Calu3 (cell line): ENCODE measurements at places on chromosomes 1 and 21. TPM values are rescaled to one million over a fixed set of nuclear protein-coding genes. Genes with fewer than 3 reads are reported as not detected.

LYPD8 gene
- total RNA-seq, result not detected in 2 replicates

VWA1 gene
- total RNA-seq, result 78.7 and 78.9 TPM in 2 replicates

TNFRSF1B gene
- 1.3 and 2.9 TPM in 2 replicates for total RNA-seq

PRDM16 gene
- 0.09 and 0.66 TPM in 2 replicates for total RNA-seq

GOLT1A gene
- 3.5 and 5.6 TPM in 2 replicates for total RNA-seq

OR2T29 gene
- total RNA-seq, result not detected in 2 replicates

GRCh38 chr21:31514598-31514997 lies 144.9 kb upstream of the SOD1 start:
- H3K4me3 ChIP-seq, result no peak overlapping the region
- no peaks in the 10 kb centered on the region for H3K27me3 ChIP-seq
- DNase-seq, result peak; percentile 34
- H3K27ac ChIP-seq, result no peak overlapping the region
- no peaks in the 10 kb centered on the region for H3K36me3 ChIP-seq

DNA sequence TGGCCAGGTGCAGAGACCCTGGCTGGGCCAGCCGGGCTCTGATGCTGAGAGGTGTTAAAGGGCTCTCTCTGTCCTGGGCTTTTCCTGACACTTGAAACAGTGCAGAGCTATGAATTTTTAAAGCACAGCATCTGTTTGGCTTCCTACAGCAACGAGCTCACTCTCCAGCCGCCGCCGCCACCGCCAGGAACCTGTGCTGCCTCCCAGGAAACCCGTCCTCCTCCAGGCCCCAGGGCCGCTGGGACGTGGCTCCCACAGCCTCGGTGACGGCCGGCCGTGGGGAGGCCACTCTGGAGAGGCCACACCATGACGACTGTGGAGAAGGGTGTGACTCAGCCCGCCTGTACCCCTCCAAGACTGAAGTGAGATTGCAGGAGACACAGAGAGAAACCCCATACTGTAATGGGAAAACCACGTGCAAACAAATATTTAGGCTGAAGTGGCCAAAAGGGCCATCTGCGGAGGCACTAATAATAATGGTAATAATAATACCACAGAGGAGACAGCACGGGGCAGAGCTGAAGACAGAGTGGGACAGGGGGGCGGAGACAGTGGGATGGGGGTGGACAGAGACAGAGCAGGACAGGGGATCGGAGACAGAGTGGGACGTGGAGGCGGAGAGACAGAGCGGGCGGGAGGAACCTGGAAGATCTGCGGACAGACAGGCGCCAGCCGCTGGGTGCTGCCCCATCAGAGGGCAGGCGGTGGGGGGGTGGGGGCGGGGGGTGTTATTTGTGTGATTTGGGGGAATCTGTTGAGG lies 139.2 kb downstream of the CASZ1 start:
- DNase-seq, result no peak
- no peaks in the 10 kb centered on the region for H3K36me3 ChIP-seq
- no peak overlapping the region for H3K27ac ChIP-seq
- no peaks in the 10 kb centered on the region for H3K27me3 ChIP-seq
- no peak overlapping the region for H3K4me3 ChIP-seq
- H3K4me1 ChIP-seq, result no peaks in the 10 kb centered on the region

- H3K27me3 ChIP-seq, result no peaks in the 10 kb centered on the region
- peak overlapping the region; percentile 83 for H3K27ac ChIP-seq
- H3K4me1 ChIP-seq, result peaks cover 19% of the 10 kb centered on the region
- no peak for DNase-seq
- peaks cover 6% of the 10 kb centered on the region for H3K36me3 ChIP-seq
Measured at GRCh38 chr1:68144856-68145255, 87.5 kb downstream of the WLS start.

- peaks cover 20% of the 10 kb centered on the region for H3K4me1 ChIP-seq
- H3K27me3 ChIP-seq, result no peaks in the 10 kb centered on the region
- no peaks in the 10 kb centered on the region for H3K36me3 ChIP-seq
- peak; percentile 33 for DNase-seq
- H3K4me3 ChIP-seq, result no peak overlapping the region
Measured at GRCh38 chr1:230501849-230502248, 75.7 kb upstream of the PGBD5 start.

- peaks cover 6% of the 10 kb centered on the region for H3K36me3 ChIP-seq
- DNase-seq, result no peak
- no peak overlapping the region for H3K4me3 ChIP-seq
- H3K4me1 ChIP-seq, result no peaks in the 10 kb centered on the region
- no peaks in the 10 kb centered on the region for H3K27me3 ChIP-seq
- H3K27ac ChIP-seq, result no peak overlapping the region
Measured at GRCh38 chr1:70311369-70311768, 43.2 kb downstream of the ANKRD13C start.

DNA sequence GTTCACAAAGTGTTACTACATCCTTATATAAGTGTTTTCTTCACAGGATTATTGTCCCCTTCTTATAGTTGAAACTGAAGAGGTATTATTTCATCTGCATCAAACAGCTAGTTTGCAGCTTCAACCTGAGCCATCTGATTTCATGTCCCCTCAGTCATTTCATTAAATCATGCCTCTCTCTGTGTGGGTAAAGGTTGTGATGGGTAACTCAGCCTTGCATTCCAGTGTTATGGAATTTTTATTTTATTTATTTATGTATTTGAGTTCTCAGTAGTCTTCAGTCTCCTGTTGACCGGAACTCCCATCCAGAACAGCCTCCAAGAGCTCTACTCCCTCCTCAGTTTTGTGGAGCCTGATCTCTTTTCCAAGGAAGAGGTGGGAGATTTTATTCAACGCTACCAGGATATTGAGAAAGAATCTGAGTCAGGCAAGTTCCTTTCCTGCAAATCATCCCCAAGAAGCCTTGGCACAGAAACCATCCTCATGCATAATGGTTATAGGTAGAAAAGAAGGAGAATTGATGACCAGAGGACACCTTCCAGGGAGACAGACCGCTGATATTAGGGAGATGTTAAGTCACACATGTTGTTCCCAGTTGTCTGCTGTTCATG lies 21.8 kb downstream of the CHD1L start:
- DNase-seq, result no peak
- H3K27ac ChIP-seq, result no peak overlapping the region
- peaks cover 6% of the 10 kb centered on the region for H3K36me3 ChIP-seq

- no peaks in the 10 kb centered on the region for H3K27me3 ChIP-seq
- no peaks in the 10 kb centered on the region for H3K36me3 ChIP-seq
- H3K27ac ChIP-seq, result no peak overlapping the region
Measured at GRCh38 chr1:164765557-164765956, 206.6 kb downstream of the PBX1 start.

DNA sequence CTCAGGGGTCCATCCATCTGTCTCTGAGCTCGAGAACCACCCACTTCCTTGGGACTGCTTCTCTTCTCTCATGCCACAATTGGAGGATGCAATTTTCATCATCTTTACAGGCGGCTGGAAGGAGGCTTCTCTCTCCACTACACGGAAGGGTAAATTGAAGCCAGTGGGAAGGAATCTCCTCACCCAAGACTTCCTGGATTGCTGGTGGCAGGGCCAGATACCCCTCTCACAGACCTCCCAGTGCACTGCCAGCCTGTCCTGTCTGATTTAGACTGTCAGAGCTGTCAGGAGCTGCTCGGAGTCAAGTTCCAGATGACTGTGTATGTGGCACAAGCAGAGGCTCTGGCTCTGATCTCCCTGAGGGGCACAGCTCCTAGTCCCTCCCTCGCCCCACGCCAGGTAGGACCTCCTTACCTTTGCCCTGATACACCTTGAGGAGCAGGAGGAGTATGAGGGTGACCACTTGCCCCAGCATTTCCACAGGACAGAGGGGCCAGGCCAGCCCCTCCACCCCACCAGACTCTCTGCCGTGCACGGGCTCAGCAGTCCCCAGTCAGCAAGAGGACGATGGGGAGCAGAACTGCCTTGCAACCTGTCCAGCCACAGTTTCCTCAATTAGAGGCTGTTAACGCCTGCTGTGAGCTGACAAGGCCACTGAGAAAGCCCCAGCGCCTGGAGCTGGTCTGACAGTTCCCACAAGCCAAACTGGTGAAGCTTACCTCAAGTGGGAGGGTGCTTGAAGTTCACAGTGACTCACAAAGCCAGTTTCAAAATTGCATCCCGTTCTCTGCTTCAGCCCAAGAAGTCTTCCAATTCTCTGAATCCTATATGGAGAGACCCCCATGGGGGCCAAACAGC lies at the start of gene CD244:
CD244 (minus strand) TSS at position 685 of the 858 bp plus-strand sequence; CDS start at position 475, 210 bp downstream.
- no peak for DNase-seq
- H3K36me3 ChIP-seq, result no peaks in the 10 kb centered on the region
- H3K27me3 ChIP-seq, result peaks cover 42% of the 10 kb centered on the region
- H3K4me1 ChIP-seq, result peaks cover 14% of the 10 kb centered on the region

DNA sequence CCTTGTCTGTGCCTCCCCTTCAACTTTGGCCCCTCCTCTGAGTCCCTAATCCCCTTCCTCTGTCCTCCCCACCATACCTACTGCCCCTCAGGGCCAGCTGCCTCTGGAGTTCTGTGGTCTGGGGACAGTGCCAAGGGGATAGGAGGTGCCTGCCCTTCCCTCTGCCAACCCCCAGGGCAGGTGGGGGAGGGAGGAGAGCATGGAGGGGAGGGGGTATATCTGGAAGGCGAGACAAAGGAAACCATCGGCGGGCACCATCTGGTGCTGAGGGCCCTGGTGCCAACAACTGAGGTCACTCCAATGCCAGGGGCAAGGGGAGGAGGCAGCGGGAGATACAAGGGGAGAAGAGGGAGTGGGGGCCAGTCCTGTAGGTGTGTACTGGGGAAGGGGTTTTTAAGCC lies 9.6 kb downstream of the RAB25 start:
- H3K4me3 ChIP-seq, result no peak overlapping the region
- no peak for DNase-seq
- no peak overlapping the region for H3K27ac ChIP-seq
- H3K36me3 ChIP-seq, result peaks cover 45% of the 10 kb centered on the region

DNA sequence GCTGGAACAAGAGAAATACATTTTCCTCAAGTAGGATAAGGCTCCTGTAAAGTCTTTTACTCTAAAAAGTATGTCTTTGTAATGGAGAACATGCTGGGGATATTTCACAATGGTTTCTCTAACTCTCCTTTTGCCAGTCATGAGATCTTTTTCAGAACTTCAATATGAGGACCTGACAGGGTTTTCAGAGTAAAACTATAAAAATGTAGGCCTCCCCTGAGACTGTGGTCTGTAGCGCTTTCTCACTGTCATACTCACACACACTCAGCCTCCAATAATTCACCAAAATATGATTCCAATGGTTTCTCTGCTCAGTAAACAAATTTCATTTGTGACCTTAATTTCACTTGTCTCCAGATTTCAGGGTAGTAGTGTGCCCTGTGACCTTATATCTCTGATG lies 440.1 kb upstream of the PTBP2 start:
- H3K27me3 ChIP-seq, result no peaks in the 10 kb centered on the region
- no peaks in the 10 kb centered on the region for H3K4me1 ChIP-seq
- no peak for DNase-seq
- H3K27ac ChIP-seq, result no peak overlapping the region
- no peaks in the 10 kb centered on the region for H3K36me3 ChIP-seq
- no peak overlapping the region for H3K4me3 ChIP-seq

- peaks cover 17% of the 10 kb centered on the region for H3K27me3 ChIP-seq
- H3K36me3 ChIP-seq, result no peaks in the 10 kb centered on the region
- peaks cover 12% of the 10 kb centered on the region for H3K4me1 ChIP-seq
- DNase-seq, result no peak
- no peak overlapping the region for H3K4me3 ChIP-seq
- no peak overlapping the region for H3K27ac ChIP-seq
Measured at GRCh38 chr21:45817345-45817744, 164.2 kb upstream of the COL6A1 start.

- no peak for DNase-seq
- H3K27ac ChIP-seq, result no peak overlapping the region
- no peak overlapping the region for H3K4me3 ChIP-seq
- peaks cover 15% of the 10 kb centered on the region for H3K4me1 ChIP-seq
Measured at GRCh38 chr1:98387701-98388100, 273.8 kb upstream of the SNX7 start.

DNA sequence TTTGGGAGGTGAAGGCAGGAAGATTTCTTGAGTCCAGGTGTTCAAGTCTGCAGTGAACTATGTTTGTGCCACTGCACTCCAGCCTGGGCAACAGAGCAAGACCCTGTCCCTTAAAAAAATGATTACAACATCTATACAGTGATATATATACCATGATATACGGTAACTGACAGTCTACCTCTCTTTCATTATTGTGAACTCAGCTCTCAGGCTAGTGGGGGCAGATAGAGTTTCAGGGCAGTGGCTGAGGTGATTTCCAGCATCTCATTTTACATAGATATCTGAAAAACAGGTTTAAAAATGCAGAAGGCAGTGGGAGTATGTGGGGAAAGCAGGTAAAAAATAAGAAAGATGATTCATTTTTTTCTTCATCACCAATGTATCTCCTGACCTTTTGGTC lies 8.1 kb upstream of the NTNG1 start:
- no peak for DNase-seq
- H3K27me3 ChIP-seq, result peaks cover 2% of the 10 kb centered on the region

DNA sequence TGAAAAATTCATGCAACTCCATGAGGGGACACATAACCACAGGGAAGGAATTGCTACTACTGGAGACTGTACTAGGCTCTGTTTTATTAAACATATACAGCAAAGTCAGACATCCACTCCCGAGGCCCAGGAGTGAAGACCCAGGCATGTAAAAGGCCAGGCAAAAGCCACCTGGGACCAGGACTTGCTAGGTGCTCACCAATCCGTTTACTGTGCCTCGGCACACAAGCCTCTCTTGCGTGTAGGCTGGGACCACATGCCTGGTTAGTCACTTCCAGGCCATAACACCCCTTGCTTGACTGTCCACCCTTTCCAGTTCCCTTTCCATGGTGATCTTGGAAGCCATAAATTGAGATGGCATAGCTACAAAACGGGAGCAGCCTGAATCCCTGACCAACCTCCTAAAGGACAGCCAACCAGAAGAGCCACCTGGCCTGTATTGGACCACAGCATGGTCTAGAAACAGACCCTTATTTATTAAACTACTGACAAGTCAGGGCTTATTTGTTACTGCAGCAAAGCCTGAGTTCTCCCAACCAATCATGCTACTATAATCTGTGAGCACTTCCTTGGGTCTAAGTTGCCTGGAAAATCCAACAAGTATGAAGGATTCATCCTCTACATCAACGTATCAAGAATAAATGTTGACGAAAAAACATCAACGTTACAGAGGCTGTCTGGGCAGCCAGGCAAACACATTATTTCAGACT lies 39.7 kb downstream of the URB1 start:
- H3K27ac ChIP-seq, result no peak overlapping the region
- H3K27me3 ChIP-seq, result no peaks in the 10 kb centered on the region
- H3K36me3 ChIP-seq, result peaks cover 16% of the 10 kb centered on the region
- DNase-seq, result no peak
- no peaks in the 10 kb centered on the region for H3K4me1 ChIP-seq
- H3K4me3 ChIP-seq, result no peak overlapping the region
